ENCODE measurements at places on chromosomes 13 and 19.

- no peak for DNase-seq
These were observed 63.1 kb downstream of the ATP11A start for GRCh38 chr13:112752711-112753541.

DNA sequence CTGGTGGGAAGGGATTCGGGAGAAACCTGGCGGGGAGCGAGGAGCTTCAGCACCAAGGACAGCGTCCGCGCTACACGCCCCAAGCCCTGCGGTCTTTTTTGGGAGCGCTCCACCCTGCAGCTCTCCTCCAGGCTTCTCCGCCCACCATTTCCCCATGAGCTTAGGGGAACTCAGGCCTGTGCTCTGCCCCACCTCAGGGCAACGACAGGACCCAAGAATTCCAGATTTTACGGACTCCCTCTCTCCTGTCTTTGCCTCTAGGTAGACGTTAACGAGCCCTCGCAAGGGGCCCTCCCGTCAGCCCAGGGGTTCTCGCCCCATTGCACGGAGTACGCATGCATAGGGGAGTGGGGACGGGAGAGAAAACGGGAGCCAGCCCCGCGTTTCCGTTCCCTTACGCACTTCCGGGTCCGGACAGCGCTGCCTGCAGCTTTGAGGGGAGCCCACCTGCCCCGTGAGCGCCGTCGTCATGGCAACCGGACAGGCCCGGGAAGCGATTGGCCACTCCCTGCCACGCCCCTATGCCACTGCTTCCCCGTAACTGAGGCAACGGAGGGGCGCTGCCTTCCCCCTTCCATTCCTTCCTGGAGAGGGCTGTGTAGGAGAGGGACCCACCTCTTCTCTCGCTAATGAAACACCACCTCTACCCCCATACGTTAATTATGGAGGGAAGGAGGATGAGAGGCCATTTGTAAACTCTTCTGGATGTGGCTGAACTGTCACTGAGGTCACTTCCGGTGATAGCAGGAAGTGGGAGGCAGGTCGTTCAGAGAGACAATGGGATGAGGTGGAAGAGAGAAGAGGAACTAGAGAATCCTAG is 20.8 kb downstream of the NOVA2 start:
- DNase-seq: peak; percentile 30

- DNase-seq: peak; percentile 61
These were observed 3.4 kb upstream of the LAMP1 start for GRCh38 chr13:113293686-113294085.

GRCh38 chr13:91661692-91662490 is 263.5 kb downstream of the GPC5 start:
- DNase-seq: no peak

DNA sequence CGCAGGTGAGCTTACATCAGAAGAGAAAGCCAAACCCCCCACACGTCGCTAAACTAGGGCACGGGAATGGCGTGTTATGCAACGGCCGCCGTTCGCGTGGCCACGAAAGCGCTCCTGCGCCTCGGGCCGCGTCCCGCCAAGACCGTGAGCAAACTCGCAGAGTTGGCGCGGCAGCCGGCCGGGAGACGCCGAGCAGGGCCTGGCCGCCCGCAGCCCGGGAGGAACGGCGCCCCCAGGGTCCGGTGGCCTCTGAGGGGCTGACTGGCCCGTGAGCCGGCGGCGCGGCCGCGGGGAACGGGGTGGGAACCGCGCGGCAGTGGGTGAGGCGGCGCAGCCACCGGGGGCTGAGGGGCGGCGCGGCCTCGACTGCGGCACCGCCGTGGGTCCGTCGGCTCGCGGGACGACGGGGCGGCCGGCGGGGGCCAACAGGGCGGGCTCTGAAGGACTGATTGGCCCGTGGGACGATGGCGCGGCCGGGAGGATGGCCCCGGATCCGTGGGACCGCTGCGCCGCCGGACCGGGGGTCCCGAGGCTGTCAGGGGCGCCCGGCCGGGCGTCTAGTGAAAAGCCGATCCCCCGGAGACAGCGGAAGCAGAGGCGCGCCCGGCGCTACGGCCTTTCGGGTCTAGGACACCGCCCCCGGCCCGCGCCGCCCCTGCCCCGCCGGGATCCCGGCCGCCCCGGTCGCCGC is 903 bp downstream of the LATS2 start:
- DNase-seq: peak; percentile 37

DNA sequence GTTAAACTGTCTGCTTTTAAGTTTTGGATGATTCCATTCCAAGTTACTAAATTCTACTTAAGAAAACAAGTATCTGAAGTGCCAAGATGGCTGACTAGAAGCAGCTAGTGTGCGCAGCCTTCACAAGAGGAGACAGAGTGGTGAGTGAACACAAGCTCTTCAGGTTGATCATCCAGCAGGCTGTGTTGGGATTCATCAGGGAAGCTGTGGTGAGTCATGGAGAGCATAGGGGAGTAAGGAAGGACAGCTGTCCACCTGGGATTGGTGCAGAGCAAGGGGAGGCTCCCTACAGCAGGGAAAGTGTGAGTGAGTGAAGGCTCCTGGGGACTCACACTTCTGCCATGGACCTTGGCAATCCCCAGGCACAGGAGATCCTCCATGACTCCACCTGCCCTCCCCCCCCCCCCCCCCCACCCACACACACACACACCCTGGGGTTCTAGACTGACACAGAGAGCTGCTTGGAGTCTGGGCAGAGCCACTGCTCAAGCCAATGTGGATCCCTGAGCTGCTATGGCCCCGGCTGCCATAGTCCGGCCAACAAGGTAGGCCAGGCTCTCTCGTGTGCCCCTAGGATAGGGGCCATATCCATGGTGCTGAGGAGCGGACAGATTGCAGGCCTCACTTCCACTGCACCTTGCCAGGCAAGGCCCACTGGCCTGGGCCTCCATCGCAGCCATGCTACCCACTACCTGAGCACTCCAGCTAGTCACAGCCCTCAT is 23.5 kb downstream of the SLC25A15 start:
- no peak for DNase-seq

- peak; percentile 19 for DNase-seq
These were observed 50.5 kb upstream of the UBE2L5 start for GRCh38 chr13:30371649-30372265.

GRCh38 chr13:51793570-51794271 is 10.2 kb downstream of the DHRS12 start:
- peak; percentile 67 for DNase-seq

- DNase-seq: no peak
These were observed 20.1 kb downstream of the GPR18 start for GRCh38 chr13:99237981-99238662.

- peak; percentile 89 for DNase-seq
These were observed 111.9 kb downstream of the KCNRG start for GRCh38 chr13:50126993-50127725.

- no peak for DNase-seq
These were observed 184.1 kb downstream of the PCDH17 start for GRCh38 chr13:57815600-57815999.

DNA sequence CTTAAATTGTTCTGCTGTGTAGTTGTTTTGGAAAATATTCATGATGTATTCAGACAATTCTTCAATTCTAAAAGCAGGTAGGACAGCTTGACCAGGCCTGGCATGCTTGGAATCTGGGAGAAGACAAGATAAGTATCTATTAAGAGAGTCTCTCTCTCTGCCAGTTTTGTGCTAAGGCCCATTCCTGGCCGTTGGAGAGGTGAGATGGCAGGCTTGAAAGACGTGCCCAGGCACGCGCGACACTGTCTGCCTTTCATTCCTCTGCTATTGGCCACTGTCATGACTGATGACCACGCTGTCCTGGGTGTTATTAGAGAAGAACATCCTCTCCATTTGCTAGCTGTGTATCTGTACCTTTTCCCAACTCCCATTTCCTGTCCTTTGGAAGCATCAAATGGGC is 90.3 kb downstream of the LHFPL6 start:
- no peak for DNase-seq
